ENCODE measurements at places on chromosomes 5 and 9. TPM values are rescaled to one million over a fixed set of nuclear protein-coding genes. Genes with fewer than 3 reads are reported as not detected.

The GNPDA1 gene
- 60.0 TPM for total RNA-seq

The DND1 gene
- 2.7 TPM for total RNA-seq

The SPATA9 gene
- total RNA-seq: 1.4 TPM

The ARID3C gene
- total RNA-seq: not detected

The STK32A gene
- 9.7 TPM for total RNA-seq

The ACOT12 gene
- total RNA-seq: not detected

The PFN3 gene
- total RNA-seq: not detected

The PGM5 gene
- 173 TPM for total RNA-seq

The WDR31 gene
- 5.1 TPM for total RNA-seq

The OR1L1 gene
- total RNA-seq: not detected

The PCDHB9 gene
- total RNA-seq: 1.9 TPM

The PHF24 gene
- 1.7 TPM for total RNA-seq

The ERP44 gene
- 21.4 TPM for total RNA-seq

The PALM2AKAP2 gene
- total RNA-seq: 7.8 TPM

The CAVIN4 gene
- 0.52 TPM for total RNA-seq

The ZFYVE16 gene
- total RNA-seq: 62.3 TPM

The PCDHB14 gene
- 6.8 TPM for total RNA-seq

The SUSD1 gene
- total RNA-seq: 45.8 TPM

The SPATA31C1 gene
- total RNA-seq: not detected

The LRRC70 gene
- total RNA-seq: 5.9 TPM

The ARL10 gene
- 9.3 TPM for total RNA-seq

The RACK1 gene
- total RNA-seq: 1,824 TPM

The MYMK gene
- not detected for total RNA-seq

The C1QTNF2 gene
- 3.8 TPM for total RNA-seq

The TMEM232 gene
- 5.7 TPM for total RNA-seq

The SPATA31D4 gene
- total RNA-seq: not detected

The SPATA31E1 gene
- not detected for total RNA-seq

The FBXO10 gene
- total RNA-seq: 7.5 TPM

The FAM120A gene
- 197 TPM for total RNA-seq

The CCNO gene
- 16.5 TPM for total RNA-seq

The ADAMTS19 gene
- 5.3 TPM for total RNA-seq

The SPAAR gene
- total RNA-seq: 1.9 TPM

The SNCAIP gene
- total RNA-seq: 3.3 TPM

The SPINK6 gene
- total RNA-seq: not detected

The ORM1 gene
- total RNA-seq: 3.3 TPM

The PIP5K1B gene
- total RNA-seq: 13.8 TPM

The ARHGAP26 gene
- 46.9 TPM for total RNA-seq

The GAPT gene
- total RNA-seq: 0.44 TPM

The FGD3 gene
- 55.4 TPM for total RNA-seq

The GRIN3A gene
- total RNA-seq: 0.05 TPM

The PDE8B gene
- total RNA-seq: 10.1 TPM

The PRRC2B gene
- 215 TPM for total RNA-seq

The ACSL6 gene
- total RNA-seq: 0.81 TPM

The UNC13B gene
- total RNA-seq: 49.5 TPM

The OTP gene
- not detected for total RNA-seq

The OR1Q1 gene
- total RNA-seq: not detected

The EIF4E1B gene
- not detected for total RNA-seq

The C7 gene
- total RNA-seq: 209 TPM

The SERF1B gene
- total RNA-seq: 16.8 TPM

The CARD9 gene
- 11.5 TPM for total RNA-seq

The SIT1 gene
- total RNA-seq: 0.52 TPM

The GABRB2 gene
- 0.34 TPM for total RNA-seq

The NDUFS6 gene
- 22.9 TPM for total RNA-seq

The PCDHGA10 gene
- 7.4 TPM for total RNA-seq

The PHAX gene
- total RNA-seq: 31.1 TPM
